Nucleus accumbens (tissue), 56 donors: ENCODE measurements at places on chromosomes 5 and 9.

- DNase-seq: no peak
Measured at GRCh38 chr5:149363358-149363757, 5.5 kb downstream of the PCYOX1L start.

DNA sequence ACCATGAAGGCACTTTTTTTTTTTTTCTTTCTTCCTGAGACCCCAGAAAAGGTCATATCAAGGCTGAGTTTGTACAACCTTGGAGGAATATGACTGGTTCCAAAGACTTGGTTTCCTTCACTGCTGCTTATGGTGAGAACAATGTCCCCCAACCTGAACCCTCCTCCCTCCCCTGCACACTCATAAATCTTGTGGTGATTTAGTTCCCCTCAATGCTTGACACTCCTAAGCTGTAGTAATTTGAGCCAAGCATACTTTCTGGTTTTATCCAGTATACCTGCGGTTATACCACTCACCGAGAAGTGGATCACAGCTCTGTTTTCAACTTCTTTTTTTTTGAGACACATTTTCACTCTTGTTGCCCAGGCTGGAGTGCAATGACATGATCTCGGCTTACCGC, 149.9 kb upstream of the KLF4 start:
- no peak for DNase-seq

- no peak for DNase-seq
Measured at GRCh38 chr9:125758986-125759763, 12.0 kb downstream of the PBX3 start.

- DNase-seq: no peak
Measured at GRCh38 chr9:100112677-100113336, 13.8 kb downstream of the INVS start.

- no peak for DNase-seq
Measured at GRCh38 chr5:43627028-43627427, 24.0 kb downstream of the NNT start.

- DNase-seq: no peak
Measured at GRCh38 chr5:151243564-151243963, 9.4 kb upstream of the GM2A start.

DNA sequence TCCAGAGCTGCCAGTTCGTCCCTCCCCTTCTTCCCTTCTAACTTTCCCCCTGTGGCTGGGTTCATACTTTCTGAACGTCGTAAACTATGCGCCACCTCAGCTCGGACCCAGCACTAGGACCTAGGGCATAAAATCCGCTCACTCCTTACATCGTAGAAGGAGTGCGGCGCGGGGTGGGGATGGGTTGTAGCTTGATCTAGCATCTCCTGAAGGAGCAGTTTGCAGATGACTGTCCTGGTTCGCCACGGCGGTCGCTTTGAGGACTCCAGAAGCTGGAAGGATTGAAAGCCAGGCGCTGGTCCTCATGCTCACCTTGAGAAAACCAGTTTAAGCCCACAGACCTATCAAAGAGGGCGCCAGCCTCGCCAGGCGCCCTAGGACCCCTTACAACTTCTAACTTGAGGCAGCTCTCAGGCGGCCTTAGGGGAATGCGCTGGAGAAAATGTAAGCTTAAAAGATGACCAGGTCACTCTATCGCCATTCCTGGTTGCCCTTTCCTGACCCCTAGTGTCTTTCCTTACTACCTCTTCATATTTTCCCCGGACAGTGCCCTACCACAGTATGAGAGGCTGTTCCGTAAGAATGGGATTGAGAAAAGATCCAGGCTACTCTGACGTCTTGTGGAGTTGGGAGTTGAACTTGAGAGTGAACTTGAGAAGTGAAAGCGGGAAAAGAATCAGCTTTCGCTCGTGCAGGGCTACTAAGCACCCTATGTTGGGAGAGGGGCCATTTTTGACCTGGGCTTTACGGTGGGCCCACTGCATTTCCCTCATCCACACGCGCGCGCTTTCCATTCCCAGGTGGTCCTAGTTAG, 2.8 kb downstream of the RORB start:
- DNase-seq: no peak
